ENCODE measurements at places on chromosomes 6 and 20.

DNA sequence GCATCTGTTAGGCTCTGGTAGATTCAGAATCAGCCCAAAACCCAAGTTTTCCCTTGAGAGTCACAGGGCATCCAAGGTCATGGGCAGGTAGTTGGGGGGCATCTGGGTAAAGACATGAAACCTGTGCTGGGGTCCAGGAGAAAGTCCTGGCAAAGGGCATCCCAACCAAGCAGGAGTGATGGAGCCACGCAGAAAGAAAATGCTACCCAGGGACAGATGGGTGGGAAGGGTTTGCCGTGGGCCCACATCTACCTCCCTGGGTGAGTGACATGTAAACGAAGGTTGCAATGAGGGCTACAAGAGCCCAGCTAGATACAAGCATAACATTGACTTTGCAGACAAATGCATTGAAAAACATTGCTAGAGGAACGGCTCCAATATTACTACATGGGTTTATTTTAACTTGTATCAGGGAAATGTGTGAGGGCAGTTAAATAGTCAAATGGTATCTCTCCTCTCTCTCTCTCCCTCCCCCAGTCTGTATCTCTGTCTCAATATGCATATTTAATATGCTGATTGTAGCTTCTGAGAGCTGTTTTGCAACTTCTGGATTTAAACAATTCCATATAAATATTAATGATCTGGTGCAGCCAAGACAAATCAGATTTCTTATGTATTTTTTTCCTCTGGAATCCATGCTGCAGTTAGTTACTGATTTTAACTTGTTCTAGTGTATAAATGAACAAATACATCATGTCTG, 135.7 kb downstream of the SYNDIG1 start:
- no peak for DNase-seq

DNA sequence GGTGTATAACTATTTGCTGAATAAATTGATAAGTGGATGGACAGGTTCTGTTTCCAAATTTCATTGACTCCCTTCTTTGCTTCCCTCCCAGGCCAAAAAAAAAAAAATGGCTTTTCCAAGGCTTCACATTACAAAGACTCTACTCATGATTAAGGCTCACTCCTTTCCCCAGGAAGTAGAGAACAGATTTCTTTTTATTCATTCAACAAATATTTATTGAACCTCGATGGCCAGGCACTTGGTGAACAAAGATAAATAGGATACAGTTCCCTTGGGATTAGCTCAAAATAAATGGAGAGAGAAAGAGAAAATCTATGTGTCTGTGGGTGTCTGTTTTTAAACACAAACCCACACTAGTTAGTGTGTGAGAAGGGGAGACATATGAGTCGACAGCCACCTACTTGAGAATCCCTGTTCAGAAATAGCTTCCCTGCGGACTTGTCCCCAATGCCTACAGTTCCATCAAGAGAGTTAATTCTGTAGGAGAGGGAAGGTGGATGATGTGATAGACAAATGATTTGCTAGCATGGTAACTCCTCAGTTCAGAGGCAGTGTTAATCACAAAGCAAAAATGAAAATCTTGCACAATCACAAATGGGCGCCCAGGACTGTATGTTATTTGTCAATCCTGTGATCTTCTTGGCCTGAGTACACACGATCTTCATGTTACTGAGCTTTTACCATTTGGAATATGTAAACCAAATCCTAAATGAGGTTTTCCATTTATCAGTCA, 20.3 kb downstream of the TRAF3IP2 start:
- DNase-seq = no peak

DNA sequence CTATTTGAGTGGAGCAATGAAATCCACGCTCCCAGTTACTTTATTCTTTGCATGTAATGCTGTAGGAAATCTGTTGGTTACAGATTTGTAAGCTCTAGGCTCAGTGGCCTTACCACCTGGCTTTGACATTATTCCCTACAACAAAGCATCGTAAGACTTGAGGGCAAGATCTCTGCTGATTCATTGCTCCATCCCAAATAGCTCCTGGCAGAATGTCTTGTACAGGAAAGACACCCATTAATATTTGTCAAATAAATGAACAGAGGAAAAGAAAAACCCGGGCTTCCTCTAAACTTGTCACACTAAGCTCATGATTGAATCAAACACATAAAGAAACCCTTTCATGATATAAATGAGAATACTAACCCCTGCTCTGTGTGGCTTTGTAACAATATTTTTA, 357.5 kb upstream of the RNF217 start:
- no peak for DNase-seq

DNA sequence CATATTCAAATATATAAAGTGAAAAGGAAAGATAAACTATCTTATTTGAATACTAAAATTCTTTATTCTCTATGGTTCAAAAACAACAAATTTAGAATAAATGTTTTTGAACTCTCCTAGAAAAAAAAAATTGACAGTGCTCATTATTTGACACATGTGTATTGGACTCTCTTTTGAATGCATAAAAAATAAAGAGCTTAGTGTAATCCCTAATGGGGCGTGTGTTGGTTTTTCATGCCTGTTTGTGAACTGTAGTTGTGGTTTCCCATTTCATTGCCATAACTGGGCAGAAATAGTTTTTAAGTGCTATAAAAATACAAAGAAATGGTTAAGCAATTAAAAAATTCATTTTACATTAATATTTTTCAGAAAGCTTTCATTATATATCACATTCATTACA, 101.3 kb downstream of the REV3L start:
- DNase-seq = no peak

DNA sequence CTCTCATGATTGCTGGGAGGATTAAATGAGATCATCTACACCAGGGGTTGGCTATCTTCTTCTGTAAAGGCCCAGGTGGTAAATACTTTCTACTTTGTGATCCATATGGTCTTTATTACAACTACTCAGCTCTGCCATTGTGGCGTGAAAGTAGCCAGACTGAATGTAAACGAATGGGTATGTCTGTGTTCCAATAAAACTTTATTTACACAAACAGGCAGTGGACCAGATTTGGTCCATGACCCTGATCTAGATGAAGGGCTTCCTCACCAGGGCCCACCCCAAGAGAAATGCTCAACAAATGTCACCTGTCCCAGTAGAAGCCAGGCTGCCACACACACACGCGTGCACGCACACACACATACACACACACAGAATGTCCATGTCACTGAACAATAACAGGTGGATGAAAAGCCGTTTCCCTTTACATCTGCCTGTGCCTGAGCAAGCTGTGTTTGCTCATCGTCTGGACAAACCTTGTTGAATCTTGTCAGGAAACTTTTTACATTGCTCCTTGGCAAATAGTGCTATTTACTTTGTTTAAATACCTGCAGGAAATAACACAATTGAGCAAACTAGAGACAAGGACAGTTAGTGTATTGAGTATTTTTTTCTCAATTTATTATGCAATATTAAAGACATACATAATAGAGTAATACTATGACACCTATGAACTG, 114.3 kb downstream of the EYA2 start:
- DNase-seq = no peak
